ENCODE measurements at places on chromosomes 12 and 14.

- DNase-seq = no peak
Observed at GRCh38 chr12:120892265-120892664, 11.9 kb downstream of the SPPL3 start.

GRCh38 chr12:77231501-77231918 lies 166.1 kb upstream of the E2F7 start:
- DNase-seq = no peak

DNA sequence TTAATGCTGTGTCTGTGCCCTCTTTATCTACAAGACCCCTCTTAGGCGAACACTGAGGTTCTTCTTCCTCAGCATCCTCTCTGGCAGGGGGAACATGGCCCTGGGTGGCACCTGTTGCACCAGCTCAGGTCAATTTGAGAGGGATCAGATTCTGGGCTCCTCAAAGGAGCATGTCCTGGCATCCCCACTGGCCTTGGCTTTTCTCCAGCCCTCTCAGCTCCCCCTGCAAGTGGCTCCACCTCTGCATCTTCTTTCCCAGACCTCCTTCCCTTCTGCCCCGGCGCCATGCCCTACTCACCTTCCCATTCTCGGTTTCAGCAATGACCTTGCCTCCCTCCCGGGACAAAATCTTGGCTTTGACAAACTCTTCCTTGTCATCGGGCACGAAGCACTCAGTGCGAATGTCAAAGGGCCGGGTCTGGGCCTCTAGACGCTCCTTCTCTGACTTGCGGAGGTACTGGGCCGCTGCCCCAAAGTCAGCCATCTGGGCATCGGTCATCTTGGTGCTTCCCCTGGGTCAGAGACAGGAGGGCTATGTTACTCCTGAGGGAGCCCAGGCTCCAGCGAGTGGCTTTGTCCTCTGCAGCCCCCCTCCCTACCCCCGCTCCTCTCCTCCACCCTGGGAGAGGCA lies 1.2 kb downstream of the MYH6 start:
- DNase-seq = no peak

- DNase-seq = no peak
Observed at GRCh38 chr12:100234591-100235304, 32.1 kb downstream of the DEPDC4 start.

DNA sequence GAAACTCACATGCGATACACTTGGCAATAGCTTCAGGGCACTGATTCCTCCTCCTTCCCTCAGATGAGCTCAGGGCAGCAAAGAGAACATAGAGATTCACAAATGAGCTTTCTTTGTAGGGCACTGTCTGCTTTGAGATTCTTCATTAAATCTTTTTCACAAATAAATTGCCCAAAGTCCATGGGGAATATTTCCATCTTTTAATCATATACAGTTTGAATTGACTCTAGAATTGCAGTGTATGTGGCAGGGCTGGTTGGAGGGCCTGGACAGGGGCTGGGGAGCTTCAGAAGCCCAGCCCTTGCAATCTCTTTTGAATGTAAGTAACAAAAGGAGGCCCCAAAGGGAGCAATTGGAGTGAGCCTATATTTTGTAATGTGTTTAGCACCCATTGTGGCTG lies 197.5 kb downstream of the NOVA1 start:
- DNase-seq = no peak

- DNase-seq = no peak
Observed at GRCh38 chr12:103350116-103350515, 145.7 kb downstream of the C12orf42 start.

GRCh38 chr14:103558071-103558882 lies 4.2 kb downstream of the BAG5 start:
- no peak for DNase-seq

GRCh38 chr12:120978296-120979219 lies at the start of gene HNF1A:
Gene HNF1A (plus strand): TSS chr12:120978543. CDS start chr12:120978769, 226 bp downstream.
- no peak for DNase-seq

GRCh38 chr12:89571491-89572195 lies 45.8 kb upstream of the POC1B start:
- no peak for DNase-seq

DNA sequence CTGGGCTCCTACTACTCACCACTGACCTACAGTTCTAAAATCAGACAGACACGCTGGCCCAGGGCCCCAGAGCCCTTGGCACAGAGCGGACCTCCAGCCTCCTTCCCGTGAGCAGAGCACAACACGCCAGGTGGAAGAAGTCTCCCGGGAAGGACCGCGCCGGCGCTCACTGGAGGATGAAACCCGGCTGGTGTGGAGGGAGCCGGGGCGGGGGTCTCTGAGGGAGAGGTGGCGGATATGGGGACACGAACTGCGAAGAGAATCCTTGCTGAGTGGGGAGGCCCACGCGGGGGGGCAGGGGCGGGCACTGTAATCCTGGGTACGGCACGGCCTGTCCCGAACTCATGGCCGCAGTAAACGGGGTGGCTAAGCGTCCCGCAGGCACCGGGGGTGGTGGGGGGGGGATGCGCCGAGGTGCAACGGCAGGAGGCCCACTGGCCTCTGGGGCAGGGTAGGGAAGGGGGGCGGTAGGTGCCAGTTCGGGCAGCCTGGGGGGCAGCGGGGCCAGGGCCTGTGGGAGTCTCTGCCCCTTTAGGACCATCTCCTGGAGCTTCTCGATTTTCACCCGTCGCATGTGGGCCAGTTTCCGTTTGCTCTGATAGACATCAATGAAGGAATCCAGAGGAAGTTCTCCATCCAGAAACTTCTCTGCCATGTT lies 28.8 kb downstream of the VPS37B start:
- no peak for DNase-seq

DNA sequence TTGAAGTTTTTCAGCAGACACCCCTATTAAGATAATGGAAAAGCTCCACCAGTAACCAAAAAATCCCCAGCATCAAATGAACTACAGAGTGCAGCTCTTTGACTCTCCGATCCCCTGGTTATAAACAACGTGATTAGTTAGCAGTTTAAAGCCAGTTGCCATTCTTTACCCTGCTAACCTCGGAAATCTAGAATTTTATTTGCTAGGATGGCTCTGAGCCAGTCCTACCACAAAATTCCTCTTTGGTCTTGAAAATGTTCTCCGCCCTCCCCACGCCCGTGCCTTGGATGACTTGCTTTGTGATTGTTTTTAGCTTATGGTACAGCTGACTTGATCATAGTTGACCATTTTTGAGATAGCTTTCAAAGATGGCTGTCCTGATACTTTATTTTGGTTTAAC lies 1.2 kb downstream of the KLHDC2 start:
- DNase-seq = no peak

GRCh38 chr14:63342371-63342770 lies 23.6 kb upstream of the GPHB5 start:
- DNase-seq = no peak

DNA sequence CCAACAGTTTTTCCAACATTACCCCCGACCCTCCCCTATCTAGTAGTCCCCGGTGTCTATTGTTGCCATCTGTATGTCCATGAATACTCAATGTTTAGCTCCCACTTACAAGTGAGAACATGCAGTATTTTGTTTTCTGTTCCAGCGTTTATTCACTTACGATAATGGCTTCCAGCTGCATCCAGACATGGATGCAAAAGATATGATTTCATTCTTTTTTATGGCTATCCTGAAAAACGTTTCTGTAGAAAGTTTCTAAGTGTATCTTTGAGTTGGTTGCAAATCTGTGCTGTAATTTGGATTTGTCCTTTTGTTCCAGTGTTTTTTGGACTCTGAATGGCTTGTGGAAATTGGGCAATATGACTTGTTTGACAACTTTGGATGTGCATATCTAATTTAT lies 11.7 kb downstream of the SP1 start:
- DNase-seq = no peak

GRCh38 chr14:72024504-72024903 lies 92.3 kb downstream of the RGS6 start:
- DNase-seq = no peak

- no peak for DNase-seq
Observed at GRCh38 chr14:104356738-104357688, 218.6 kb downstream of the KIF26A start.

GRCh38 chr12:57130941-57131340 lies 2.7 kb downstream of the LRP1 start:
- DNase-seq = no peak

DNA sequence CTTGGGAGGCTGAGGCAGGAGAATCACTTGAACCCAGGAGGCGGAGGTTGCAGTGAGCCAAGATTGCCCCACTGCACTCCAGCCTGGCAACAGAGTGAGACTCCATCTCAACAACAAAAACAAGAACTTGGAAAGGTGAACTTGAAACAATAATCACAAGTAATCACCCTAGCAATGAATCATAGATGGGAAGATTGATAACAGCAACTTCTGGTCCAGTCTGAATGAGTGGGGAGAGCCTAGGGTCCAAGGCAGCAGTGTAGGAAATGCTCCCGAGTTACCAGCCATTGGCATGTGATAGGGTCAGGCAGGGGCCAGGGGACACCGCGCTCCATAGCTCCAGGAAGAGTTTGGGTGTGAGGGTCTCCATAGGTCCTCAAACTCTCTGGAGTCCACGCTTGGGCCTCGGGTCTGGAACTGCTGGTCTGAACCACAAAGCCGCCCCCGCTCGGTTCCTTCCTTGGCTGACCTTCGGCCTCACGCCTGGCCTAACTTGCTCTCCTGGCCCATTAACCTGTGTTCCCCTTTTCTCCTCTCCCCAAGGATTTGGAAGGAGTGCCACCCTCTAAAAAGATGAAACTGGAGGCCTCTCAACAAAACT lies 19.9 kb upstream of the MLXIP start:
- no peak for DNase-seq

GRCh38 chr12:106878804-106879203 lies 76.9 kb upstream of the TMEM263 start:
- no peak for DNase-seq

DNA sequence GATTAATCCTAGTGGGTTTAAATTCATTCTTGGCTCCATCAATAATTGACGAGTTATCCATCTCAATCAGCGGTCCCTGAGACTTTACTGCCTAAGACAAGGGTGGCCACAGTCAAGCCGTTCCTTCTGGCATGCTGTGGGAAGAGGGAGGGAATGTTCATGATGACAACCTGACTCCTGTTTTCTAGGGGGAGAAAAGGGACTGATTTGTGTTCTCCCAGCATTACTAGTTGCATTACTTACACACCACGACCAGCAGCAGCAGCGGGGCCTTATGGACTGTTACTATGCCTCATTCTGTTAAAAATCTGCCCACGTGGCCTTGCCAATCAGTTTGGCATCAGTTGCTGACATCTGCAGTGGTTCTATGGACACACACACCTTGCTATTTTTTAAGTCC lies 29.9 kb downstream of the PLEKHG7 start:
- DNase-seq = no peak

GRCh38 chr14:68762953-68763764 lies 29.7 kb downstream of the ZFP36L1 start:
- DNase-seq = no peak

DNA sequence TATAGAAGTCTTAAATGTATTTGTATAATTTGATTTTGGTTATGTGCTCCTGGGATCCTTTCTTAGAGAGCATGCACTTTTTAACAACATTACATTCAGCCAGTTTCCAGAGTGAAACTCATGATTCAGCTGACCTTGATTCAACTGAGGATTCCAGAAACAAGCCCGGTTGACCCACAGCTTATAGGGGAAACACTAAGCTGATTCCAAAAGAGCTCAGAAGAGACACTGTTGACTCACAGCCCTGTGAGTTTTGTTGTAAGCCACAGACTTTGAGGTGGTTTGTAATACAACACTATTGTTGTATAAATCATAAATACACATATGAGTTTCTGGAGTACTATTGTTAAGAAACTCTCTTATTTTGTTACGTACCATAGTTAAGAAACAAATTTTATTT lies 133.8 kb upstream of the MGAT4C start:
- no peak for DNase-seq

DNA sequence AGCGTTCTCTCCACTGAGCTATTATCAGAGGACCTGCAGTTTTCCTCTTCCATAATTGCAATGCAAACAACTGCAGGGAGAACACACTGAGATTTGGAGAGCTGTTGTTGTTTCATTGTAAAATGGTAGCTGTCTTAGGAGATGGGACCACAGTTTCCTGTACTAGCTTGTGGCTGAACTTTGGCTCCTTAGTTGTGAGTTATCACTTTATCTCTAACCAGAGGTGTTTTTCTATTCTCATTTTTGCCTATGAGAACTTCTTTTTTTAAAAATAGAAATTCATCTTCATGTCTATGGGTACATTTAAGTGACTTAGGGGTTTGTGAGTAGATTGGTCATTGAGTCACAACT lies 216.5 kb downstream of the SLC38A4 start:
- no peak for DNase-seq

DNA sequence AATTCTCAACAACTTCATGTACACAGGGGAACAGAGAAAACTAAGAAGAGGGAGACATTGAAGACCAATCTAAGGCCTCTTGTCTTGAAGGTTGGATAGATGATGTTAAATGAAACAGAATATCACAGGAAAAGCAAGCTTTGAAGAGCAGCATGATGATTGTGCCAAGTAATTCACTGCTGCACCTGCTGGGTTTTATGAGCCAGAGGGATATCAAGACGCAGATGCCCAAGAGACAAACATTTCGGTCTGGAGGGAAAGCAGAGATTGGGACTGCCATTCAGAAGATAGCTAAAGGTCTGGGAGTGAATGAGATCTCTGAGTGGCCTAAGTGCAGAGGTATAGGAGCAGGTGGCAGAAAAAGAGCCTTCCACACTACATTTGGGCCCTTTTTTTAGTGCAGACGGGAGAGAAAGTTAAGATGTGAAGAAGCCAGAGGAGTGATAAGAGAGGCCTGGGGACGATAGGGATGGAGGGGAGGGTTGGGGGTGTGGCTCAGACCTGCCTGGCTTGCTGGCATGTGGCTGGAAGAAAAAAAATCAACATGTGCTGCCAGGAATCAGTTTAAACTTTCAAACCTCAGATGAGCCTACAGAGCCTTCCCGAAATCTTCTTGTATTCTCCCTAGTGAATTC lies 200.6 kb downstream of the AEBP2 start:
- DNase-seq = no peak

DNA sequence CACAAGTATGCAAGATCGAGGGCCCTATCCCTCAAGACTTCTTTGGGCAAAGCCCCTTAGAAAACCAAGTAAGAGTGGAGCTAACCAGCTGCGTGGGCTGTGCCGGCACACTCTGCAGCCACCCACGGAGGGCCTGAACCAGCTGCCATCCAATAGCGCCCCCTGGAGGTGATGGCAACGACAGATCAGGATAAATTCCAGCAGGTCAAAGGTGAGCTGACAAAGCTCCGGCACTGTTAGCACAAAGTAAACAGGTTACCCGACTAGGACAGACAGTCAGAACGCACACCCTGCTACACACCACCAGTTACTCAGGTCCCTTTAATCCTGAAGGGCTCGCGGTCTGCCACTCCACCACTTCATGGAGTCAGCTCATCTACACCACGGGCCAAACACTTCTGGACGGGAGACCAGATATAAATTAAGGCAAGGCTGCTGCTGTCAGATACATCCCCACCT lies 4.9 kb downstream of the ZBTB39 start:
- DNase-seq = peak; percentile 13

- no peak for DNase-seq
Observed at GRCh38 chr12:109741970-109742703, 28.5 kb downstream of the FAM222A start.

DNA sequence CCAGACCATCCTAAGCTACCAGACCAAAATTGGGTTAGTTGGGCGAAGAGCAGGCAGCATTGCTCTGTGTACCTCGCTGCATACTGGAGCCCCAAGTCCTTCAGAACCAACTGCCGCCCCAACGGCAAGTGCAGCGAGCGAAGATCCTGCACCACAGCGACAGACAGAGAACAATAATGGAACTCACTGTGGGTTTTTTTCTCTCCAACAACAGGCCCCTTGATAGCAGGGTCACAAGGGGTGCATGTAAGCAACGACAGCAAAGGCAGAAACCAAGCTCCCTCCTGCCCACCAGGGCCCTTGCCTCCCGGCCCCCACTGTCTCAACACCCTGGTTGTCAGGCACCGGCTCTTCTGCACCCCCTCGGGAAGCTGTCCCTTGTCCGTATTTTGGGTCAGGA lies 39.0 kb downstream of the RNF34 start:
- peak; percentile 38 for DNase-seq

GRCh38 chr12:15863372-15863771 lies 18.8 kb upstream of the STRAP start:
- DNase-seq = no peak

All from hypothalamus (tissue), 51 donors.